ENCODE measurements at places on chromosomes 7 and 10. TPM values are rescaled to one million over a fixed set of nuclear protein-coding genes. Genes with fewer than 3 reads are reported as not detected.

GRCh38 chr7:42479452-42479815 lies 242.4 kb upstream of the GLI3 start:
- no peaks in the 10 kb centered on the region for H3K4me1 ChIP-seq
- H3K4me3 ChIP-seq, result no peak overlapping the region
- H3K36me3 ChIP-seq, result no peaks in the 10 kb centered on the region

- peaks cover 30% of the 10 kb centered on the region for H3K4me1 ChIP-seq
- no peaks in the 10 kb centered on the region for H3K36me3 ChIP-seq
- no peak overlapping the region for H3K4me3 ChIP-seq
- H3K27me3 ChIP-seq, result no peaks in the 10 kb centered on the region
These were observed 36.2 kb downstream of the HERPUD2 start for GRCh38 chr7:35658606-35659201.

DNA sequence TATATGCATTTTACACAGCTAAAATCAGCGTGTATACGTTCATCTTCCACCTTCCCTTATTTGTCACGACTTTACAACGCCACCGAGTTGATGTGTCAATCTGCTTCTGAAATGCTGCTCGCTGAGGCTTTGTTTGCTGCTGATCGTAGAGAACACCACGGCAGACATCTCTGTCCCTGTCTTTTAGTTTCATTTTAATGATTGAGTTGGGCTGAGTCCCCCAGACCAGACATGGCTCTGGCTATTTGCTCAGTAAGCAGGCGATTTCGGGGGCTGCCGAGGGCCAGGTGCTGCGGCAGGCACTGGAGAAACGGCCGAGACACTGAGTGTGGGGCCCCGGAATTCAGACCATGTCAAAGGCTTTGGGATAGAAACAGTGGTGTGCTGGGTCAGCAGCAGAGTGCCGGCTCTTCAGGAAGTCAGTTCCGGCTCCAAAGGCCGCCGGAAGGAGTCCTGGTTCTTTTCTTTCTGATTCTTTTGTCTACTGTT lies 5.0 kb downstream of the LRRC27 start:
- no peak overlapping the region for H3K27ac ChIP-seq
- no peak overlapping the region for H3K4me3 ChIP-seq
- H3K4me1 ChIP-seq, result peaks cover 6% of the 10 kb centered on the region
- no peaks in the 10 kb centered on the region for H3K27me3 ChIP-seq
- DNase-seq, result no peak

DNA sequence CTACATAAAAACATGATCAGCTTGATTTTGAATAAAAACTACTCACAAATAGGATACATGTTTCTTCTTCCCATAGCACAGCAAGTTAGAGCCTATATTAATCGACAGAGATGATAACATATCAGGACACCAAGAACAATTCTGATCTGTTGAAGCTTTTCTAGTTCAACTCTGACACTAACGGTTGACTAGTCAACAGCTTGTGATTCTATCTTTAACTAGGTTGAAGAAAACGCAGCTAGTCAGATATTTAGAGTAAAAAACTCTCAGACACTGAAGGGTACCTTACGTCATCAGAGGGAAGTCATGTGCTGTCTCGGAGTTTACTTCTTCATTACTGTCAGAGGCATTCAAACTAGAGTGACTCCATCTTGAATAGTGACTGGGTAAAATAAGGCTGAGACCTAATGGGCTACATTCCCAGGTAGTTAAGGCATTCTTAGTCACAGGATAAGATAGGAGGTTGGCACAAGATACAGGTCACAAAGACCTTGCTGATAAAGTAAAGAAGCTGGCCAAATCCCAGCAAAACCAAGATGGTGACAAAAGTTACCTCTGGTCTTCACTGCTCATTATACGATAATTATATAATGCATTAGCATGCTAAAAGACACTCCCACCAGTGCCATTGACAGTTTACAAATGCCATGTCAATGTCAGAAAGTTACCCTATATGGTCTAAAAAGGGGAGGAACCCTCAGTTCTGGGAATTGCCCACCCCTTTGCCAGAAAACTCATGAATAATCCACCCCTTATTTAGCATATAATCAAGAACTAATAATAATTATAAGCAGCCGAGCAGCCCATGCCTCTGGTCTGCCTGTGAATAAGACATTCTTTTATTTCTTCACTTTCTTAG lies 21.3 kb downstream of the CCDC71L start:
- H3K27ac ChIP-seq, result no peak overlapping the region
- H3K36me3 ChIP-seq, result no peaks in the 10 kb centered on the region
- no peak overlapping the region for H3K4me3 ChIP-seq
- H3K27me3 ChIP-seq, result no peaks in the 10 kb centered on the region

- H3K36me3 ChIP-seq, result no peaks in the 10 kb centered on the region
- no peak overlapping the region for H3K4me3 ChIP-seq
- peaks cover 34% of the 10 kb centered on the region for H3K4me1 ChIP-seq
- no peak overlapping the region for H3K27ac ChIP-seq
These were observed 43.3 kb downstream of the DOCK4 start for GRCh38 chr7:112162784-112163506.

DNA sequence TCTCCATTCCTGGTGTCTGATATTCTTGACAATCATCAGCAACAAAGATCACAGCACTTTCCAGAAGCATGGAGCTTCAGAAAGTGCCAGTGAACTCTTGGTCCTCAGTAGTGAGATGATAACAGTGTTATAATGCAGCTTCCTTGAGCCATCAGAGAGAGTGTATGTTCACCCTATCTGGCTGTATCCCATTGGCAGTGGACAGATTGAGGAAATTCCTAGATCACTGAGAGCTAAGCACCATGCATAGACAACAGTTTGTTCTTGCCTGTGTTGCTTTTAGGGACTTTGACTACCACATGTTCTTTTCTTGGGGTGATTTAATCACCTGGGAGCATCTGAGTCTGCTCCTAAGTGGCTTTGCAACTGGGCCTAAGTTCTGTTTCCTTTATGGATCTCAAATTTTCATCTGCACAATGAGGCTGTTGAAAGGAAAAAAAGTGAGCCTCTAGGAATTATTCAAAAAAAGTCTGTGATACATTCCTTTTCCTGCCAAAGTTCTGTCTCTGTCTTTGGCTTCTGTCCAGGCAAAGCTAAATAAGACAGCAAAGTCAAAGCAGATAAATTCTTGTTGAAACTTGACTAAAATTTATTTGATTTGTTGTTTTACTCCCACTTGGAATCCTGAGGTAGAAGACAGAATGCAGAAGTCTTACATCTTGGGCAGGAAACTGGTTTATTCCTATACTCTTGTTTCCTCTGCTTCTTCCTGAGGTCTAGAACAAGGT lies 14.5 kb upstream of the ZNF282 start:
- DNase-seq, result no peak
- H3K27ac ChIP-seq, result no peak overlapping the region
- no peak overlapping the region for H3K4me3 ChIP-seq
- H3K36me3 ChIP-seq, result peaks cover 19% of the 10 kb centered on the region
- H3K27me3 ChIP-seq, result no peaks in the 10 kb centered on the region

DNA sequence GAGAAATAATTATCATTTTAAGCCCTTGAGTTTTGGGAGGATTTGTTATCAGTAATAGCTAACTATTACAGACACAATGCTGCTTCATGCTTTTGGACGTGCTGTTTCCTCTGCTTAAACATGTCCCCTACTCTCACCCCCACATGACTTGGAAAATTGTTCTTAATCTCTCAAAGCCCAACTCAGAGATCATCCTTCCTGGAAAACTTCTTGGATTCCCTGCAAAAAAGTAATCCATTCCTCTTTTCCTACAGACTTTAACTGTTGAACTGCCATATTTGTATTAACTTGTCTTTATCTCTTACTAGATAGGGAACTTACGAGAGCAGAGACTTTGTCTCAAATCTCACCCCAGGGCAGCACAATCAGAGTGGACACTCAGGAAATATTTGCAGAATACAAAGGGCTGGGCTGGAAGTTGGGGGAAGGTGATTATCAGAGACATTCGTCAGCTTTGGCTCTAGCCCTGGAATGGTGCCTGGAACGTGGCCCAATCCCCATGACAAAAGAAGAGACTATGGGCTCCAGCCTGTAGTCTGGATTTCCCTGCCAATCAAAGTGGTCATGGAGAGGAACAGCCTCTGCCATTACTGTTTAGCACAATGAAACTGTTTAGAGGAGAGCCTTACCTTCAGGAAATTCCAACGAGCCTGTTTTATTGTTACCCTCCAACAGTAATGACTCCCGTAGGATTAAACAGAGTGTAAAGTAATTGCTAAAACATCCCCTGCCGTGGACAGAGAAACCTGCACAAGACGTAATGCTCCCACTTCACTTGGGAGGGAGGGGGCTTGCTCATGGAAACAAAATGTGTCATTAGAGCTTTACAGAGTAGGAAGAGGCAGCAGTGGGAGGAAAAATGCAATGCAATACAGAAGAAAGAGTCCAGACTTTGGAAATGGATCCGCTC lies 140.4 kb upstream of the AUTS2 start:
- no peaks in the 10 kb centered on the region for H3K4me1 ChIP-seq
- peak; percentile 31 for DNase-seq
- H3K36me3 ChIP-seq, result no peaks in the 10 kb centered on the region
- no peaks in the 10 kb centered on the region for H3K27me3 ChIP-seq
- H3K4me3 ChIP-seq, result no peak overlapping the region

DNA sequence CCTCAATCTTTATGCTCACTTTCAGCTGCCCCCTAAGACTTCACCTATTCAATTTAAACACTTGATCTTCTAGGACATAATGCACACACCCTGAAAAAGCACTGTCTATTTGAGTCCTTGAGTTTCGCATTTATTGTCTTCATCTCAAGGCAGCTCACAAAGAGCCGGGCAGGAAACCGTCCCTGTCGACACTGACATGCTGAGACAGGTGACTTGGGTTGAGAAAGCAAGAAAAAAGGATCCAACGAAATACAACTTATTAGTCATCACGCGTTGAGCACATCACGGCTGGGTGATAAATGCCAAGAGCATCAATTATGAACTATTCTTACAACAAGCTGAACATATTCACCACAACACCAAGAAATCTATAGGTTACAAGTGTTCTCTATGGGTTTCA lies 91.1 kb downstream of the CALN1 start:
- no peak overlapping the region for H3K4me3 ChIP-seq
- H3K36me3 ChIP-seq, result no peaks in the 10 kb centered on the region
- no peak for DNase-seq
- H3K4me1 ChIP-seq, result no peaks in the 10 kb centered on the region
- H3K27ac ChIP-seq, result no peak overlapping the region

- no peaks in the 10 kb centered on the region for H3K4me1 ChIP-seq
- H3K36me3 ChIP-seq, result no peaks in the 10 kb centered on the region
- no peak overlapping the region for H3K4me3 ChIP-seq
- H3K27ac ChIP-seq, result no peak overlapping the region
- peak; percentile 19 for DNase-seq
- H3K27me3 ChIP-seq, result no peaks in the 10 kb centered on the region
These were observed 27.4 kb upstream of the SYPL1 start for GRCh38 chr7:106139265-106140251.

- no peak overlapping the region for H3K4me3 ChIP-seq
- no peaks in the 10 kb centered on the region for H3K36me3 ChIP-seq
- H3K27ac ChIP-seq, result no peak overlapping the region
- DNase-seq, result peak; percentile 36
These were observed 112.7 kb downstream of the REEP3 start for GRCh38 chr10:63633677-63634487.

DNA sequence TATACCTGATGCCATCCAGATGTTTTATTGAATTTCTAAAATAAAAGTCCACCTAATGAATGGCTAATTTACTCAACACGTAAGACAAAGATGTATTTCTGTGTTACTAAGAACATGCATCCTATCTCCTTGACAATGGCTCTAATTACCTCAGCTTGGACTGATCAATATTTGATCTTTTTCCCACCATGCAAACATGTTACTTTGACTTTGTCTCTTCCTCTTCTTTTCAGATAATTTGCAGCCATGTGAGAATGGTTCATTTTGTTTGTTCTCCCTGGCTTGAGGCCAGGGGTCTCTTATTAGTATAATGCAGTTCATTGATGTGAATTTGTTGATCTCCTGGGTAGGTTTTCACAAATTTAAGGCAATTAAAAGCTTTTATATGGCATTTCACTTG lies 302.1 kb downstream of the ADK start:
- no peaks in the 10 kb centered on the region for H3K36me3 ChIP-seq
- no peak overlapping the region for H3K4me3 ChIP-seq
- H3K27me3 ChIP-seq, result no peaks in the 10 kb centered on the region

- H3K4me1 ChIP-seq, result no peaks in the 10 kb centered on the region
- H3K4me3 ChIP-seq, result no peak overlapping the region
- no peaks in the 10 kb centered on the region for H3K36me3 ChIP-seq
- DNase-seq, result no peak
- no peak overlapping the region for H3K27ac ChIP-seq
- no peaks in the 10 kb centered on the region for H3K27me3 ChIP-seq
These were observed 138.8 kb downstream of the DNAJB6 start for GRCh38 chr7:157475601-157476000.

GRCh38 chr10:13658871-13659685 lies 72.3 kb downstream of the PRPF18 start:
- H3K4me3 ChIP-seq, result no peak overlapping the region
- H3K36me3 ChIP-seq, result no peaks in the 10 kb centered on the region
- H3K4me1 ChIP-seq, result no peaks in the 10 kb centered on the region
- DNase-seq, result no peak

DNA sequence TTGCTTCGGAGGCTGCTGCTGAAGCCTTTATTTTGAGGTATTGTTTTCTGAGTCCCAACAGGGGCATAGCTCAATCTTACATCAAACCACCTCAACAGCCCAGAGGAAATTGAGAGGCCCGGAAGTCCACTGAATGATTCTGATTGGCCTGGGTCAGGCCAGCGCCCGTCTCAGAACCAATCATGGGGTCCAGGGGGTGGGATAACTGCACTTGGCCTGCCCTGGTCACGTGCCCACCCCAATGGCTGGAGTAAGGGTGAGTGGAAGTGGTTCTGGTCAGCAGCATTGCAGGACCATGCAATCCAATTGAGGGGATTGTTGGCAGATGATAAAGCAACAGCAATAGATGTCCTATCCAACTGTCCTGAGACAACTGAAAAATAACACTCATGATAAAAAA lies 190.6 kb downstream of the HERPUD2 start:
- no peak for DNase-seq
- H3K36me3 ChIP-seq, result no peaks in the 10 kb centered on the region
- no peak overlapping the region for H3K4me3 ChIP-seq
- H3K27me3 ChIP-seq, result no peaks in the 10 kb centered on the region
- H3K27ac ChIP-seq, result no peak overlapping the region

DNA sequence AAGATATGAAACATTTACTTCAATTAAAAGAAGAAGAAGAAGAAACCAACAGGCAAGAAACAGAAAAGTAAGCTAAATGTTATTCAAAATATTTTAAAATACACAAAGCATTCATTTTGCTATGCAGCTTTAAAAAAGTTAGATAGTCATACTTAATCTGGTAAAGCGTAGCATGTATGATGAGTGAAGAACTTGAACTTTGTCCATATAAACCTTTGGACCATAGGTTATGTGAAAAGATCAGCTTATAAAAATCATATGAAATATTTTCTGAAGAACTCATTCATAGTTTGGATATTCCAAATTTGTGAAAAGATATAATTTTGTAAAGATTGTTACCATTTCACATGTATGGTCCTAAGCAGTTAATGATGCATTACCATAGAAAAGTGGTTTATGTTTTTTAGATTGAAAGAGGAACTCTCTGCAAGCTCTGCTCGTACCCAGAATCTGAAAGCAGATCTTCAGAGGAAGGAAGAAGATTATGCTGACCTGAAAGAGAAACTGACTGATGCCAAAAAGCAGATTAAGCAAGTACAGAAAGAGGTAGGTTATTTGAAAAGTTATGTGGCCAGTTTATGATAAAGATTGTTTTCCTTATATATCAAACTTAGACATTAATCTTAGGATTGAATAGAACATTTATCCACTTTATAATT lies 37.3 kb downstream of the KIF20B start:
- DNase-seq, result no peak
- no peak overlapping the region for H3K27ac ChIP-seq
- no peak overlapping the region for H3K4me3 ChIP-seq
- H3K27me3 ChIP-seq, result no peaks in the 10 kb centered on the region
- no peaks in the 10 kb centered on the region for H3K4me1 ChIP-seq

Gene PITX3
- total RNA-seq, result not detected

Gene ASAH2
- total RNA-seq, result 1.0 TPM

Gene NPY
- total RNA-seq, result 8.6 TPM

Gene CALML3
- not detected for total RNA-seq

Gene C10orf53
- total RNA-seq, result not detected

Data from body of pancreas (tissue), 4 donors.